Nasal cavity respiratory epithelium epithelial cell of viscerocranial mucosa (primary cell): ENCODE measurements at places on chromosomes 2 and 18. TPM values are rescaled to one million over a fixed set of nuclear protein-coding genes. Genes with fewer than 3 reads are reported as not detected.

Gene CIAO1
- 84.8 and 85.8 TPM in 2 replicates for total RNA-seq

Gene IL1RL2
- 3.1 and 6.3 TPM in 2 replicates for total RNA-seq

Gene RFTN2
- 0.14 TPM in 1 of 2 replicates, not detected in the other for total RNA-seq

Gene ESCO1
- total RNA-seq = 27.3 and 28.7 TPM in 2 replicates

Gene DLX2
- total RNA-seq = 0.28 and 0.34 TPM in 2 replicates

Gene CELF4
- total RNA-seq = 0.07 TPM in 1 of 2 replicates, not detected in the other

Gene CCDC148
- 0.34 and 0.71 TPM in 2 replicates for total RNA-seq

Gene KIF5C
- under 0.01 TPM in 2 replicates for total RNA-seq

Gene SERPINB11
- total RNA-seq = under 0.01 and 0.93 TPM in 2 replicates

Gene SCG2
- under 0.01 and 0.28 TPM in 2 replicates for total RNA-seq

Gene OR6B2
- total RNA-seq = not detected in 2 replicates

Gene PRR30
- not detected in 2 replicates for total RNA-seq

Gene CNTNAP5
- not detected in 2 replicates for total RNA-seq
